NCI-H1694 (cell line): ENCODE measurements at places on chromosomes 3 and 15.

- peak; percentile 35 for DNase-seq
Measured at GRCh38 chr15:52208306-52208946, 17.2 kb upstream of the GNB5 start.

DNA sequence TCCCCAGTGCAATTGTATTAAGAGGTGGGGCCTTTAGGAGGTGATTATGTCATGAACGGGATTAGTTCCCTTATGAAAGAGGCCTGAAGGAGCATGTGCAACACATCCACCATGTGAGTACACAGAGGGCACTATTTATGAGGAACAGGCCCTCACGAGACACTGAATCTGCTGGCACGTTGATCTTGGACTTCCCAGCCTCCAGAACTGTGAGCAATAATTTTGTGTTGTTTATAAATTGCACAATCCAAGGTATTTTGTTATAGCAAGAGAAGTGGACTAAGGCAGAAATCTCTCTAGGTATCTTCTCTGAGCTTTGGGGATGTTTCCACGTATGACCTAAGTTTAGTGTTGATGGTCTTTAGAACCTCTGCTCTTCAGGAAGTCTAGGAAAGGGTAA lies 149.3 kb upstream of the CBLB start:
- DNase-seq: no peak

DNA sequence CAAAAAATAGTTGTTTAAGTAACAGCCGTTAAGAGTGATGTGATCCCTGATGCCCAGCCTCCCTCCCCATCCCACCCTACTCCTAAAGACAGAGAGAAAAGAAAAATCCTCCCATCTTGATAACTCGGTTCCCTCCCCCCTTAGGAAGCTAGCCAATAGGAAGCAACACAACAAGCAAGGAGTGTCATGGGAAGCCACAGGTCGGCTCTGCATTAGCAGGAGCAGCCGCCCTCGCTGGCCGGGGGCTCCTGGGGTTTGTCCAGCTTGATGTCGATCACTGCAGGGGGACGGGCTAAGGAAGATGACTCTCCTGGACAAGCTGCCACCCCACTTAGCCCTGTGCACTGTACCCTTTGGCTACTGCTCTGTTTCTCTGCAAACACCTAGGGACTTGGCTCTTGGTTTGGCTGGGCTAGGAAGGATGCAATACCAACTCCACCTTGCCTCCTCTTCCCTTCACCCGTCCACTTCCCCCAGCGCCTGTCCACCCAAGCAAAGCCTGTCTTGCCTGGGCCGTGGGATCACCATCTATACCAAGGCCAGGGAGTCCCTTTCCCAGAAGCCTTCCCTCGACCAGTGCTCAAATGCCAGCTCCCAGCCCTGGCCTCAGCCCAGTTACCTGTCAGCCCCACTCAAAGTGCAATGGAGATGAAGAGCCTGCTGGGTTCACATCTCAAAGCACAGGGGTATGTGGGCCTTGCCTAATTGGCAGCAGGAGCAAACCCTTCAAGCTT lies 23.1 kb downstream of the SRPRB start:
- no peak for DNase-seq

- no peak for DNase-seq
Measured at GRCh38 chr15:64263567-64263966, 92.4 kb downstream of the CSNK1G1 start.

GRCh38 chr3:57918123-57918837 lies 89.9 kb upstream of the FLNB start:
- no peak for DNase-seq

DNA sequence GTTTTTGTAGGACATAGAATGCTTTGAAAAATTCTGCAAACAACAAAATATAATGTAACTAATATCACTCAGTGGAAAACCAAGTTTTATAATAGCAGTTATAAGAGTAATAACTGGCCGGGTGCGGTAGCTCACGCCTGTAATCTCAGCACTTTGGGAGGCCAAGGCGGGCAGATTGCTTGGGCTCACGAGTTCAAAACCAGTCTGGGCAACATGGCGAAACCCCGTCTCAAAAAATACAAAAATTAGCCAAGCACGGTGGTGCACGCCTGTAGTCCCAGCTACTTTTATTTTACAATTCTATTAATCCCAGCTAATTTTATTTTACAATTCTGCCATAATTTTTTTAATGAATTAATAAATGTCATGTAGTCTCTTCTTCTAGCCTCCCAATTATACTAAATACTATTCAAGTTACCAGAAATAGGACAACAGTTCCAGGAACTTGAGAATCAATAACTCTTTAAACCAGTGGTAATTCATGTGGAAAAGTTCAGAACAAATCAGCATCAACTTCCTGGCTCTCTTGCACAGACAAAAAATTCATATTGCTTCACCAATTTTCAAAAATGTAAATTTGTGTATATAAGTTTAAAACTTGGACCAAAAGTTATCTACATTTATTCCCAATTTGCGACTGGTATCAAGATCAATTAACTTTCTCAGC lies 2.2 kb downstream of the DENND4A start:
- DNase-seq: no peak

- DNase-seq: no peak
Measured at GRCh38 chr15:70047386-70048197, 50.1 kb downstream of the TLE3 start.

DNA sequence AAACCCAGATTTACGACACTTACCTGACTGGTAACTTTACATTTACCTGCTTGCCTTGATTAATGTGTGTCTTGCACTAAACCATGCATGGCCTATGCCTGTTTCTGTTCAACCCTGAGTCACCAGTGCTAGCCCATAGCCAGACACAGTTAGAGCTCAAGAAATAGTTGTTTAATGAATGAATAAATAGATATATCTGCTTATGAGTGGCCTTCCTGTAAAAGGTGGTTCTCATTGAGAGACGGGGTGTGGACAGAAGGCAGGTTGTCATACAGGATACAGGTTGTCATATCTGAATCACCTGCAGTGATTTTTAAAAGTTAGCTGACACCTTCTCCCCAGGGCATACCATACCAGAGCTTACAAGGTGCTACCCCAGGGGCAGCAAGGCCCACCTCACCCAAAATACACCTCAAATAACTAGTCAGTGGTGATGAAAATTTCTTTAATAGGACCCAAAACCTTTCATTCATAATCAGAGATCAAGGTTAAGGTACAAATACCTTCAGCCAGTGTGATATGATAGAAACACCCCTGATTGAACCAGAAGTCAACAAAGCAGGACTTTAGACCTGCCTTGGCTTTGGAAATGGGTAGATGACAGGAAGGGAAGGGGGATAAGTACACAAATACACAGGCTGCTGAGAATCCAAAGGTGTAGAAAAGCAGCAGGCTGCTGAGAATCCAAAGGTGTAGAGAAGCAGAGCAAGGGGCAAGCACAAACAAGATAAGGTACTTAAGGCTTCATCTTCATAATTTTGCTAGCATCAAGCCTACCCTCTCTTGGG lies 45.4 kb upstream of the TSC22D2 start:
- DNase-seq: no peak

DNA sequence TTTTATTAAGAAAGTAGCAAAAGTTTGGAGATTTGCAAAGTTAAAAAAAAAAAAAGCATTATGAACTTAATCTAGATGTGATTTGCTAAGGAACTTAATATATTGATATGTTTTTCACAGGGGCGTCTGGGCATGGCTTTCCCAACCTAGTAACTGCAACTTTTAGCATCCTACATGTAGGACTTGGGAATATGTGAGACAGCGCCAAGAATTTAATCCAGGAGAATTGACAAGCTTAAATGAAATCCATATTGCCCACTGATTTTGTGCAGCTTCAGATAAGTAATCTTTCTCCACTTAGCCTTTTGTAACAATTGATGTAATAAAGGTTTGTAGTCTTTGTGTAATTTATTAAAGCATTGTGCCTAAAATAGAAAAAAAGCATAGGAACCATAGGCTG lies 982 bp upstream of the GABPB1 start:
- DNase-seq: no peak

DNA sequence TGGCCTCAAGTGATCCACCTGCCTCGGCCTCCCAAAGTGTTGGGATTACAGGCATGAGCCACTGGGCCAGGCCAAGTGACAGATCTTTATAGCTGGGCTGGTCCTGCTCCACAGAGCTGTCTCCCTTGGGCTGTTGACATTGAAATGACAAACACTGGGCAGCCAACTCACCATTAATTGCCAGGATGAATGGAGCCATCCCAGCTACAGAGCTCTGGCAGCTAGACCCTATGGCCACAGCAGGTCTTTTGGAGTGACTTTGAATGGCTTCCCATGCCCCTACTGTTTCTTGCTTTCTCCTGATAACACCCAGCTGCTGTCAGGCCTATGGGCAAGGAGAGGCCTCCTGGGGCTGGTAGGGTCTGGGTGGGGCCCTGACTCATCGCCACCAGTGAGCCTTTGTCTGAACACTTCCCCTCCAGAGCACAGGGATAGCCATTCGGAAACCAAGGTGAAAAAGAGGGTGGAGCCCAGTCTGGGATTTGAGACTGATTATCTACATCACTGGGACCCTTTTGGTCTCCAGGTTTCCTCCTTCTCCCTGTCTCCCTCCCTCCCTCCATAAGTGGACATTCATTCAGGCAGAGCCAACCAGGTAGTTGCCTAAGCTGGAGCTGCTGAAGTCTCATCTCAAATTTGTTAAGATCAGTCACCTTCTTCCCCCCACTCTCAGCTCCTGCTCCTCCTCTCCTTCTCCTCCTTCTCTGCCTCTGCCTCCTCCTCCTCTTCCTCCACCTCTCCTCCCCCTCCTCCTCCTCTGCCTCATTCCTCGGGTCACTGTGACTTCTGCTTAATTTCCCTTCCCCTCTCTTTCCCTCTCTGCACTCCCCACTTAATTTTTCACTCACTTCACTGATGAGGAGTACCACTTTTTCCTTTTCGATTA lies 34.0 kb downstream of the BHLHE40 start:
- no peak for DNase-seq

DNA sequence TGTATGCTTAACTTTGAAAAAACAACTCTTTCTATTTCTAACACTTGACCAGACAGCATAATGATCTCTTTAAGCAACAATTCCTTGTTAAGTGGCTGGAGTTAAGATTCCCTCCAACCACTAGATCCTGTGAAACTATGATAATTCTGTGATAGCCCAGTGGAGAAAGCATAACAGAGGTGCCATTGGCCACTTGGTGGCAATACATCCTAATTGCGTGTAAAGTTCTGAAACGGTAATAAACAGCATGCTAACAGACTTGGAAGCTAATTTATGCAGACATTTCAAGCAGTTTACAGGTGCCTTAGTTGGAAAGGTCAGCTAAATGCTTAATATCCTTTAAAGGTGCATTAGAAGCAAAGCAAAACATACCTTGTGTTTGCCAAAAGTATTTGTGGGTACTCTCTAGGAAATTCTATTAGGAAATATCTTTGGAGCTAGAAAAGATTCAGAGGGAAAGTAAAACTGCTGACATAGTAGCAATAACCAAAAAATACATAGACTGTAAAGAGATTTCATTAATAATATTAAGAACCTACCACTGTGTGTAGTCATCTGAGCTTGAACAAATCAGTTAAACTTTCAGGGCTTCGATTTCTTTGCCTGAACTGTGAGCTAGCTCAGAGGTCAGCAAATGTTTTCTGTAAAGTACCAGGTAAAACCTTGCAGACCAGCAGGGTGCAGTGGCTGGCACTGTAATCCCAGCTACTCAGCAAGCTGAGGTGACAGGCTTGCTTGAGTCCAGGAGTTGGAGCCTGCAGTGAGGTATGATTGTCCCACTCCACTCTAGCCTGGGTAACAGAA lies 19.0 kb upstream of the CSTA start:
- no peak for DNase-seq

DNA sequence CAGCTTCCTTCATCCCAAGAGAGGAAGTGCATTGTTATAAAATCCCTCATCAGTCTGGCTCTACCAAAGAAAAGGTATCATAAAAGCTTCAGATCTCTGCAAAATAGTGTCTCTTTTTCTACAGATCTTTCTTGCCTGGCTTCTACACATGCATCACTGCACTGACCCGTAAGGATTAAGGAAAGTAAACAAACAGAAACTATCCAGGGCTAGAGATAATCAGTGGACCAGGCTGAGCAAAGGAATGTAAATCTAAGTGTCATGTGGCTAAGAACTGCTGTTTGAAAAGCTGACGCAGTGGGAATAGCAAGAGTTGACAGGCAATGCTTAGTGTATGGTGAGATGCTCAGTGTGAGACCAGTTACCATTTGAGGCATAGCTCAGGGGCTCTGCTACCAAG lies 339.7 kb downstream of the IL5RA start:
- DNase-seq: no peak

- no peak for DNase-seq
Measured at GRCh38 chr15:86139828-86140227, 60.2 kb downstream of the AGBL1 start.

DNA sequence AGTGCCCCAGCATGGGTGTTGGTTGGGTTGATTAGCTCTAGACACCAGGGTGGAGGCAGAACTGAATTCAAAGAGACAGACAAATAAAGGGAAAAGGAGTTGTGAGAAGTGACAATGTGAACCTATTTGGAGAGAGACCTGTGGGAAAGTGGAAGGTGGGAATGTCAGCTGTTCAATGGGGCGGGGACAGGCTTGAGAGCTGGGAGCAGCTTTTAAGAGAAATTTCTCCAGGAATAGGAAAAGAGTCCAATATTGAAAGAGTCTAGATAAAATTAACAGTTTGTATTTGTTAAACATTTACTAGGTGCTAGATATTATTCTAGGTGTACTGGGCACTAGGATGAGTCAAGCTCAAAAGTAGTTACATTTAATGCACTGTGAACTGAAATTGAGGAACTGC lies 225.3 kb downstream of the GAP43 start:
- DNase-seq: no peak

GRCh38 chr3:25558121-25558520 lies 106.6 kb downstream of the TOP2B start:
- no peak for DNase-seq

- DNase-seq: no peak
Measured at GRCh38 chr15:62853114-62853840, 189.3 kb upstream of the TPM1 start.

GRCh38 chr15:77807115-77807514 lies 174.4 kb upstream of the LINGO1 start:
- DNase-seq: no peak

DNA sequence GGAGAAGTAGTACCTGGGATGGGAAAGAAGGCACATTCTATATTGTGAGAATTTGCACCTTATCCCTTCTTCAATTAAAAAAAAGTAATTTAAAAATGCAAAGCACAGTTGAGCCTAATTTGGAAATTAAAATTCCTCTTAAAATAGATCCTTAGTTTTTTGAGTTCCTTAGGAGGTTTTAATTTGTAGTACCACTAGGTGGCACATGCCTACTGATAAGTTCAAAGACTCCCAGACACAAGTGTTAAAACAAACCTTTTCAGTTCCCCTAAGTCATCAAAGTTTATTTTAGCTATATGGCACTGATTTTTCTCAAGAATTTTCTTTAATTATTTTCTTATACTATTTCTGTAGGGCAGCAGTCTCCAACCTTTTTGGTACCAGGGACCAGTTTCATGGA lies 127.6 kb upstream of the AZI2 start:
- DNase-seq: peak; percentile 18

DNA sequence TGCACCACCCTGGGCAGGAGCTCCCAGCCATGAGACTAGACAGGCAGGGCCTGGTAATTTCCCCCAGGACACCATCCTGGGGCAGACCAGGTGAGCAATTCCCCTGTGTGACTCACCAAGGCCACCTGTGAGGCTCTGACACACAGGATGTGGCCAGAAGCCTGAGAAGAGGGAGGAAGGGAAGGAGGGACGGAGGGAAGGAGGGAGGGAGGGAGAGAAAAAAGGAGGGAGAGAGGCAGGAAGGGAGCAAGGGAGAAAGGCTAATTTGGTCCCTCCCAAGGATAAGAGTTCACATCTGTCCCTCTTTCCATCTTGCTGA lies 25.9 kb downstream of the WNT7A start:
- no peak for DNase-seq
